Mucosa of descending colon (tissue), 3 donors: ENCODE measurements at places on chromosomes 6 and 20. TPM values are rescaled to one million over a fixed set of nuclear protein-coding genes. Genes with fewer than 3 reads are reported as not detected.

GRCh38 chr6:144063246-144063743 is 32.1 kb downstream of the SF3B5 start:
- peak; percentile 61 for DNase-seq

DNA sequence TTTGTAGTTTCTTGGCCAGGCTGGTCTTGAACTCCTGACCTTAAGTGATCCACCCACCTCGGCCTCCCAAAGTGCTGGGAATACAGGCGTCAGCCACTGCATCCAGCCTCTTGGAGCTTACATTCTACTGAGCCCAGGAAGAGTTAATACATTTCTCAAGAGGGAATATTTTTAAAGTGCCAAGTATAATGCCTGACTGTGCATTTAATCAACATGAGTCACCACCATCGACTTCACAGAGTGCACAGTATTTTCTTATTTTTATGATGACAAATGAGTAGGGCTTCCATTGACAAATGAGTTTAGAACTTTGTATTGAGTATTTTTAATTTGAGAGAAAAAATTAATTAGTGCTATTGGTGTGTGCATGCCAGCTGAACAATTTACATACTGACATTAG is 72.2 kb downstream of the SASH1 start:
- no peak for DNase-seq

TRIM31 gene
- 202 TPM for total RNA-seq

MCM3 gene
- 43.6 TPM for total RNA-seq

FAXC gene
- 1.0 TPM for total RNA-seq

DNA sequence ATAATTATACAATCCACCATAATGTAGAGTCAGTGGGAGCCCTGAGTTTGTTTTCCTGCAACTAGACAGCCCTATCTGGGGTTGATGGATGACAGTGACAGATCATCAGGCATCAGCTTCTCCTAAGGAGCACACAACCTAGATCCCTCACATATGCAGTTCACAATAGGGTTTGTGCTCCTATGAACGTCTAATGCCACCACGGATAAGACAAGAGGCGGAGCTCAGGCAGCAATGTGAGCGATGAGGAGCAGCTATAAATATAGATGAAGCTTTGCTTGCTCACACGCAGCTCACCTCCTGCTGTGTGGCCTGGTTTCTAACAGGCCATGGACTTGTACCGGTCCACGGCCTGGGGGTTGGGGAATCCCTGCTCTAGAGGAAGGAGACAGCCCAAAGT is 25.9 kb downstream of the EDEM2 start:
- DNase-seq: no peak

GRCh38 chr6:126919947-126920346 is 198.5 kb upstream of the RSPO3 start:
- no peak for DNase-seq

FAM83C gene
- 0.13 TPM for total RNA-seq

DNA sequence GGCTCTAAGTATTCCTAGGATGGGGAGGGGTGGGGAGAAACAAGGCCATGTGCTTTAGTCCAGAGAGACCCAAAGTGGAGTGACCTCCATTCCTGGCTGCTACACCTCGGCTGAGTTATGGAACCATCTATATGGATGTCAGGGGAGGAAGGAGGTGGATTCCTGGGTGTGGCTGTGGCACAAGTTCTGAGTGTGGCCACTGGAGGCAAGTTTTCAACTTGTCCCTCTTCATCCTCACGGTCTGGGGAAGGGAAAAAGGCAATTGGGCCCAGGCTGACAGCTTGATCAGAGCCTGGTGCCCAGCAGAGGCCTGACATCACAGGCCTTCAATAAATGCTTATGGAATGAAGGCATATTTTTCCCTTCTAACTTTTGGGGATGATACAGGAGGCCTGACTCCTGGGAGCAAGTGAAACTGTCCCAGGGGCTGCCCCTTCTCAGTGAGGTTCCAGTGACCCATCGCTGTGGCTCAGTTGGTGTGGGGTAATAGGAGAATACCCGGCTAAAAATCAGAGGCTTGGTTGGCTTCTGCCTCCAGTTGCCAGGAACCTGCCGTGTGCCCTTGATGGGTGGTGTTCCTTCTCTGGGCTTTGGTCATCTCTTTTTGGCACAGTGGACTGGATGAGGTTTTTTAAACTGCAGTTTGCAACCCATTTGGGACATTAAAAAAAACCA is 1.8 kb upstream of the ITPR3 start:
- DNase-seq: no peak

NFATC2 gene
- 6.2 TPM for total RNA-seq
